Activated CD4-positive, alpha-beta memory T cell treated with anti-CD3 and anti-CD28 coated beads, Interleukin-2, amount 10 ng/mL, durations not matched to agents 7 days and 5 days (primary cell): ENCODE measurements at places on chromosomes 2 and 18.
A peak's percentile ranks its signal among the peaks of the same experiment; 100 is the strongest.

- no peak for DNase-seq
- no peak overlapping the region for H3K27ac ChIP-seq
- no peak overlapping the region for H3K4me3 ChIP-seq
- H3K4me1 ChIP-seq, result no peaks in the 10 kb centered on the region
These were observed 541.0 kb upstream of the KLHL29 start for GRCh38 chr2:22843919-22844537.

GRCh38 chr2:46695283-46695682, 215.9 kb downstream of the TMEM247 start:
- no peak overlapping the region for H3K4me3 ChIP-seq
- H3K27ac ChIP-seq, result no peak overlapping the region
- H3K36me3 ChIP-seq, result no peaks in the 10 kb centered on the region
- peaks cover 28% of the 10 kb centered on the region for H3K4me1 ChIP-seq

- DNase-seq, result no peak
- no peak overlapping the region for H3K27ac ChIP-seq
- no peak overlapping the region for H3K4me3 ChIP-seq
- H3K4me1 ChIP-seq, result no peaks in the 10 kb centered on the region
These were observed 66.4 kb upstream of the POU3F3 start for GRCh38 chr2:104787298-104788065.

GRCh38 chr2:12442476-12442847, 274.3 kb upstream of the TRIB2 start:
- no peaks in the 10 kb centered on the region for H3K27me3 ChIP-seq
- H3K27ac ChIP-seq, result peak overlapping the region; percentile 65
- peaks cover 11% of the 10 kb centered on the region for H3K36me3 ChIP-seq
- peaks cover 25% of the 10 kb centered on the region for H3K4me1 ChIP-seq
- no peak overlapping the region for H3K4me3 ChIP-seq
- no peak for DNase-seq

DNA sequence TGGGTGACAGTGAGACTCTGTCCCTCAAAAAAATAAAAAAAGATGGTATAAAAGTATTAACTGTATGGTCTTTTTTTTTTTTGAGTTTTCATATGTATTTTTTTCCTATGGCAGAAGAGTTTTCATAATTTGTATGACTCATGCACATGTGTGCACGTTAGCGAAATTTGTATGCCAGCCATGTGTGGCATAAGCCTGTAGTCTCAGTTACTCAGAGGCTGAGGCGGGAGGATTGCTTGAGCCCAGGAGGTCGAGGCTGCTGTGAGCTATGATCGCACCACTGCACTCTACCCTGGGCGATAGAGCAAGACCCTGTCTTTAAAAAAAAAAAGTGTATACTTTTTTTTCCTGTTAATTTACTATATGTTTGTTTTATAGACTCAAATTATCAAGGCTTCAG, 160.8 kb downstream of the TGIF1 start:
- peaks cover 23% of the 10 kb centered on the region for H3K4me1 ChIP-seq
- no peak for DNase-seq
- no peaks in the 10 kb centered on the region for H3K27me3 ChIP-seq

GRCh38 chr2:136019306-136019705, 33.9 kb upstream of the DARS1 start:
- H3K27me3 ChIP-seq, result no peaks in the 10 kb centered on the region
- peaks cover 14% of the 10 kb centered on the region for H3K4me1 ChIP-seq
- DNase-seq, result no peak
- H3K36me3 ChIP-seq, result peaks cover 19% of the 10 kb centered on the region

DNA sequence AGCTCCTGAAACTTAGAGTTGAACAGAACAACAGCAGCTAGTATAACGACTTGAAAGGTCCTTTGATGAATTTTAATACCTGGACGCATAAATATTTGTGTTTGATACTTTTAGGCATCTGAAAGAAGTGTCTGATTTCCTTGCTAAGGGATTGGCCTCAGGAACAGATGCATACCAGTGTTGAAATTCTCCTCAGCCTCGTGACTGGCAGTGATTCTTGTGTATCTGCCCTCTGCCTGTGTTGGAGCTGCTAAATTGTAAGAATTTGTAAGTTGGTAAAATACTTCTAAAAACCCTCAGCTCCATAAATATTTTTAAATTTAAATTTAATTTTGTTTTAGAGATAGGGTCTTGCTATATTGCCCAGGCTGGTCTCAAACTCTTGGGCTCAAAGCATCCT, 22.4 kb upstream of the SCYGR1 start:
- no peaks in the 10 kb centered on the region for H3K36me3 ChIP-seq
- no peak overlapping the region for H3K4me3 ChIP-seq
- no peak for DNase-seq
- peaks cover 19% of the 10 kb centered on the region for H3K4me1 ChIP-seq

DNA sequence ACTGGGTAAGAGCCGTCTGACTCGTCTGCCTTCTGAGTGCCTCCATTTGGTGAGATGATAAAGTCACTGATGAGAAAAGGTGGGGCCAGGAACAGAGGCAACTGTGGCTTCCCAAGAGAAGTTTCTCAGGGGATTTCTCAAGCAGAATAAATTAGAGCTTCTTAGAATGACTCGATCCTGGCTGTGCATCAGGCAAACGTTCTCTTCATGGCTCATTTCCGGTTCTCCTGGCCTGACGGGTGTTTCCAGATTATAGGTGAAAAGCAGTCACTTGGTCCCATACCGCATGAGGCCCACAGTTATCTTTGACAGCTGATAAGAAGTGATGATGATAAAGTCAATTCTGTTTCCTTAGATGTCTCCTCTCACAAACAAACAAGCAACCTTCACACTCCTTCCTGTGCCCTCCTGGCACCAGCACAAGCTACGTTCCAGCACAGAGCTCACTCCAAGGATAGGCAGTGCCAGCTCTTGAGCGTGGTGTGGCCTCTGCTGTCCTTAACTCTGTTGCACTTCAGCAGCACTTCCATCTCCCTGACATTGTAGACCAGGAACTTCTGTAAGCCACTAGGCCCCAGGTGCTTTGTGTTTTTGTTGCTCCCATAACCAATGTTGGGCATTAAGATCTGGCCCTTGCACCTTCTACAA, 37.8 kb upstream of the KCNF1 start:
- H3K36me3 ChIP-seq, result no peaks in the 10 kb centered on the region
- H3K27me3 ChIP-seq, result peaks cover 30% of the 10 kb centered on the region
- no peak overlapping the region for H3K4me3 ChIP-seq
- H3K4me1 ChIP-seq, result no peaks in the 10 kb centered on the region
- H3K27ac ChIP-seq, result no peak overlapping the region
- DNase-seq, result no peak

DNA sequence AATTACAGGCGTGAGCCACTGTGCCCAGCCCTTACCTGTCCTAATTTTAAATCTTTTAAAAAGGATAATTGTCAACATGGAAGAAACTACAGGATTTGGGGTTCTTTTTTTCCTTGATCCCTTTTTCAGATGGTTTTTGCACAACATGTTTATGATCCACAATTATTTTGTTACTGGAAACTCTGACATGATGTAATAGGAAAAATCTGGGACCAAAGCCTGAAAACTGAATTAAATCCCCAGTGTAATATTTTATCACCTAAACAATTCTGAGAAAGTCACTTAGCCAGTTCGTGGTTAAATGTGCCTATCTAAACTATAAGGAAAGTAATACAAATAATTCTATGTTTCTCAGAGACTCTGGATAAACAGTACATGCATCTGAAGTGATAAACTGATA, 1649.7 kb downstream of the LRP1B start:
- no peak overlapping the region for H3K4me3 ChIP-seq
- no peaks in the 10 kb centered on the region for H3K27me3 ChIP-seq
- H3K4me1 ChIP-seq, result no peaks in the 10 kb centered on the region
- no peaks in the 10 kb centered on the region for H3K36me3 ChIP-seq
- no peak for DNase-seq

DNA sequence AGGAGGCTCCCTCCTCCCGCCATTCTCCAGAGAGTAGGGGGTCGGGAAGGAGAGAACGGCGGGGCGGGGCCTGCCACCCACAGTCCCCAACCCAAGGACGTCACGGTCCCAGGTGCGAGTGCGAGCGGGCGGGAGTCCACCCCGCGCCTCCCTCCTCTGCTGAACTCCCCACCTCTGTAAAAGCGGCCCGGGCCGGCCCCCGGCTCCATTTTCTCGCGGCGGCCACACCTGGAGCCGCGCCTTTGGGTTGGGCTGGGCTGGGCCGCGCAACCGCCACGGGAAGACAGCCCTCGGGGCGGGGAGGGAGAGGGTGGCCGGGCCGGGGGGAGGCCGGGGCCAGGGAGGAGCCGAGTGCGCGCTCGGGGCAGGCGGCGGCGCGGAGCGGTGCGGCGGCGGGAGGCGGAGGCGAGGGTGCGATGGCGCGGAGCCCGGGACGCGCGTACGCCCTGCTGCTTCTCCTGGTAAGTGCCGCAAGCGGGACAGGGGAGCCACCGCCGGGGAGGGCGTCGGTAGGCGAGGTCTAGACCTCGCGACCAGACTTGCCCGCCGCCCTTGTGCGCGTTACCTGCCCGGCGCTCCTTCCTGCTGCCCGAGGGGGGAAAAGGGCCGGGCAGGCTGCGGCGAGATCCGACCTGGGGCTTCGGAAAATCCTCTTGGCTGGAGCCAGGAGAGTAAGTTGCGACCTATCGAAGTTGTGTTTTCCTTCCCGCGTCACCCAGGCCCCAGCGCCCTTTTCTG, at the start of gene DSG2:
DSG2 (plus strand) TSS at position 342 of the 738 bp plus-strand sequence; CDS start at position 417, 75 bp downstream.
- peaks cover 32% of the 10 kb centered on the region for H3K27me3 ChIP-seq
- H3K27ac ChIP-seq, result no peak within 1 kb of the TSS
- H3K36me3 ChIP-seq, result no peaks in the 10 kb centered on the region
- H3K4me3 ChIP-seq, result peak within 1 kb of the TSS; percentile 53
- DNase-seq, result no peak

DNA sequence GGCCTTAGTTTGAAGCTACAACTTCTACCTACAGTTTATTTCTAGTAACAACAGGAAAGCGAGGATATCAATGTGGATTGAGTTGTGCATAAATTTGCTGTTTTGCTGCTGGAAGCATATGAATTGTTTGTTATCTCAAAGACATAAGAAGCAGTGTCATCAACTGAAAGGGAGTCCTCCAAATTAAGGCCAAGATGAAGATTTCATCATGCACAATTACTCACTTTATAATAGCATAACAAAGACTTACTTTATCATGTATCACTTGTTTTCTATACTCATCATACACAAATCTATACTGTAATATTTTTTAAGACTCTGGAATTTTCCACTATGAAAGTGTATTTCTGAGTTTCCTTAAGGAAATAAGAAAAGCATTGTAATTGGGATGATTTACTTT, 136.1 kb upstream of the FANCL start:
- no peak overlapping the region for H3K4me3 ChIP-seq
- peaks cover 2% of the 10 kb centered on the region for H3K4me1 ChIP-seq
- H3K36me3 ChIP-seq, result no peaks in the 10 kb centered on the region
- H3K27ac ChIP-seq, result no peak overlapping the region
- no peaks in the 10 kb centered on the region for H3K27me3 ChIP-seq
- DNase-seq, result no peak

DNA sequence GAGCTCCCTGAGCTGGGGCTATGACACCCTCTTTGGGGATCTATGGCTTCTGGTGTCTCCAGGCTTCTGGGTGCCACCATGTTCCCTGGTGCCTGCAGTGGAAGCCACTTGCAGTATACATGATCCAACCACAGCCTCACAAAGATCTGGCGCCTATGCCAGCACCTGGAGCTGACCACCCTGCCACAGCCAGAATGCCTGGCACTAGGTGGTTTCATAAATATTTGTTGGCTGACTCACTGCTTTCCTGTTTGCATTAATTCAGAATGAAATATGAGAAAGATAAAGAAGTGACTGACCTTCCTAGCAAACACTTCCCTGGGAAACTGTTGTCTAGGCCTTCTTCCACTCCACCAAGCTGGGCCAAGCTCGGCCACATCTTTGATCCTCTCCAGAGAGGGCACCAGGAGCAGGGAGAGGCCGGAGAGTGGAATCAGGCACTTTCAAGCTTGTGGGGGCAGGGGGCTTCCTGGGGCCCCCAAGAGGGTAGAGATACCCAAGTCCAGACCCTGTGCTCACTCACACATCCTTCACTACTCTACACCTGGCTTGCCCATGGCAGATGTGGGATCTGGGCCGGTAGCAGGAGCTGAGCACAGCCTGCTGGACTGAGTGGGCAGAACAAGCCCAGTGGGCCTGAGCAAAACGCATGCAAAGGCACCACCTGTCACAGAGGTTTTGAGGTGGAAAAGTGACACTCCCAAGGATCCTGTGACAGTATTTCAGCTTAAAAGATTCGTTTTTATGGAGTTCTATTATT, 565.7 kb downstream of the SLC4A3 start:
- H3K36me3 ChIP-seq, result no peaks in the 10 kb centered on the region
- H3K4me3 ChIP-seq, result no peak overlapping the region
- no peak overlapping the region for H3K27ac ChIP-seq
- DNase-seq, result no peak
- H3K27me3 ChIP-seq, result no peaks in the 10 kb centered on the region

DNA sequence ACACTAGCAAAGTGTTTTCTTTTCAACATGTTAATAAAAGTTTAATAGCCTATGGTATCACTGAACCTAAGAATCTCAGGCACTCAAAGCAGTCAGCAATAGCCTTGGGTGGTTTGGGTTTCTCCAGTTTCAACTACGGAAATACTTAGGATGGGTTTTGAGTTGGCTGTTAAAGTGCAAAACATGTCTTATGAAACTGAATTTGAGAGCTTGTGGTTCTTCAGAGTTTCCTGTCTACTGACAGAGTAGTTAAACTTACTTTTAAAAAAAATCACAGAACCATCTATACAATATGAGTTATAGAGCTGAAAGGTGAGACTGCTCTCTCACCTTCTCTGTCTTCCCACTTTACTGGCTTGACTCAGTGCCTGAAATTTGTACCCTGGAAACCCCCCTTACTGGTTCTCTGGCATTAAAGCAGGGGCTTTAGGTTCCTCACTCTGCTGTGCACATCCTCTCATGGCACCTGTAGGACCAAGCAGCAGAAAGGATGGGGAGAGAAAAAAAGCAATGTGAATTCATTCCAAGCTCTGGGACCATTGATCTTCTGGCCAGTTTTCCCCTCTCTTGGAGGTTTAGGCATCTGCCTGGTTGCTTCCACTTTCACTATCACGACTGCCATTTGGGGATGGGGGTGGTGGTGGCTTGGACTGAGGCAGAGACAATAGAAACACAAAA, 18.1 kb downstream of the CCDC141 start:
- peaks cover 20% of the 10 kb centered on the region for H3K4me1 ChIP-seq
- H3K27me3 ChIP-seq, result no peaks in the 10 kb centered on the region
- peak overlapping the region; percentile 87 for H3K27ac ChIP-seq
- H3K36me3 ChIP-seq, result peaks cover 15% of the 10 kb centered on the region
- peak overlapping the region; percentile 51 for H3K4me3 ChIP-seq

GRCh38 chr2:2039826-2040225, 291.2 kb downstream of the MYT1L start:
- no peak overlapping the region for H3K27ac ChIP-seq
- no peak for DNase-seq
- no peaks in the 10 kb centered on the region for H3K36me3 ChIP-seq
- no peaks in the 10 kb centered on the region for H3K4me1 ChIP-seq

- H3K4me1 ChIP-seq, result no peaks in the 10 kb centered on the region
- H3K27me3 ChIP-seq, result no peaks in the 10 kb centered on the region
- DNase-seq, result no peak
- H3K27ac ChIP-seq, result no peak overlapping the region
- no peak overlapping the region for H3K4me3 ChIP-seq
- no peaks in the 10 kb centered on the region for H3K36me3 ChIP-seq
These were observed 143.7 kb upstream of the SYT4 start for GRCh38 chr18:43420950-43421349.

GRCh38 chr18:36769172-36769571, 59.6 kb downstream of the TPGS2 start:
- DNase-seq, result no peak
- H3K27ac ChIP-seq, result no peak overlapping the region
- no peaks in the 10 kb centered on the region for H3K36me3 ChIP-seq
- peaks cover 9% of the 10 kb centered on the region for H3K4me1 ChIP-seq
